Occipital lobe (tissue), 3 donors: ENCODE measurements at places on chromosomes 13 and 19. TPM values are rescaled to one million over a fixed set of nuclear protein-coding genes. Genes with fewer than 3 reads are reported as not detected.

GRCh38 chr13:80196756-80197155, 144.2 kb downstream of the SPRY2 start:
- DNase-seq: no peak

DNA sequence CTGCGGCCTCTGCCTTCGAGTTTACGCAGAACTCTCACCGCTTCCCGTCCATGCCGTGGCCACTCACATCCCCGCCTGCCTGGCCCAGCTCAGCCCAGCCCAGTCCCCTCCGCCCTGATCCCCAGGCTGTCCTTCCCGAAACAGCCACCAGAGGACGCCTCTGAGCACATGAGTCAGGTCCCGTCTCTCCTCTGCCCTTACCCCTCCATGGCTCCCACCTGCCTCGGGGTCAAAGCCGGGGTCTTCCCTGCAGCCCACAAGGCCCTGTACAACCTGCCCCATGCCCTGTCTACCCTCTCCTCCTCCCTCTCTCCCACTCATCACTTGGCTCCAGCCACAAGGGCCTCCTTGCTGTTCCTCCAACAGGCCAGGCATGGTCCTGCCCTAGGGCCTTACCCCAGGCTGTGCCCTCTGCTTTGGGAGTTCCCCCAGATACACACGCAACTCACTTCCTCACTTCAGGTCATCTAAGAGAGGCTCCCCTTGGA, 8.1 kb upstream of the SEMA6B start:
- DNase-seq: no peak

GRCh38 chr13:26062853-26063444, 11.1 kb upstream of the SHISA2 start:
- DNase-seq: peak; percentile 18

GRCh38 chr19:22260499-22260898, 25.7 kb upstream of the ZNF729 start:
- no peak for DNase-seq

Gene KPTN
- total RNA-seq: 4.2 TPM

- DNase-seq: no peak
These were observed 25.2 kb downstream of the TNFSF14 start for GRCh38 chr19:6644796-6645195.

GRCh38 chr19:49549045-49549444, 21.2 kb downstream of the RCN3 start:
- no peak for DNase-seq

GRCh38 chr13:38166116-38166515, 183.5 kb upstream of the UFM1 start:
- DNase-seq: no peak

Gene HSPB6
- total RNA-seq: 0.31 TPM

DNA sequence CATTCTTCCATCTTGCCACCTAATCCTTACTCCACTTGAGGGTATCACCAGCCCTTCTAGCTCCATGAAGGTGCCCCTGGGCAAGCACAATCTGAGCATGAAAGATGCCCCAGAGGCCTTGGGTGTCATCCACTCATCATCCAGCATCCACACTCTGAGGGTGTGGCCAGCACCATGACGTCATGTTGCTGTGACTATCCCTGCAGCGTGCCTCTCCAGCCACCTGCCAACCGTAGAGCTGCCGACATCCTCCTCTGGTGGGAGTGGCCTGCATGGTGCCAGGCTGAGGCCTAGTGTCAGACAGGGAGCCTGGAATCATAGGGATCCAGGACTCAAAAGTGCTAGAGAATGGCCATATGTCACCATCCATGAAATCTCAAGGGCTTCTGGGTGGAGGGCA, 3.1 kb upstream of the KLK3 start:
- no peak for DNase-seq

Gene ZNF30
- 9.8 TPM for total RNA-seq

Gene SYT3
- 17.0 TPM for total RNA-seq

- DNase-seq: no peak
These were observed 37.7 kb downstream of the LHFPL6 start for GRCh38 chr13:39565036-39565949.

Gene CYP4F2
- not detected for total RNA-seq

GRCh38 chr19:38033658-38034491, 126.9 kb downstream of the SIPA1L3 start:
- no peak for DNase-seq

Gene KCNC3
- total RNA-seq: 2.3 TPM

DNA sequence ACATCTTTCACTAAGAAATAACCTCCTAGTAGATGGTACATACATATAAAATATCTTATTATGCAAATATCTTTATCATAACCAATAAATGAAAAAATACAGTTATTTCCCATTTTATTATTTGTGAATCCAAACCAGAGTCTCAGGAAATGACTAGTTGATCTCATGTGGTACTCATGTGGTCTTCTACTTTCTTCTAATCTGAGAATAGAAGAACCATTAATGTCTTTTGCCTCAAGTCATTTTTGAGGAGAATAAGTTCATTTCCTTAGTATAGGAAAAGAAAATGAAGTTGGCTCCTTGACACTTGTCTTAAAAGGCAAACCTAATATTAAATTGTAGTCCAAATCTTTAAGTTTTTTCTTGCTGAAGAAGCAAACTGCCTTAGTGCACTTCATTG, 106.7 kb downstream of the EDNRB start:
- DNase-seq: no peak

GRCh38 chr13:95530178-95530577, 22.3 kb upstream of the CLDN10 start:
- DNase-seq: no peak

Gene TRPC4
- 55.4 TPM for total RNA-seq

DNA sequence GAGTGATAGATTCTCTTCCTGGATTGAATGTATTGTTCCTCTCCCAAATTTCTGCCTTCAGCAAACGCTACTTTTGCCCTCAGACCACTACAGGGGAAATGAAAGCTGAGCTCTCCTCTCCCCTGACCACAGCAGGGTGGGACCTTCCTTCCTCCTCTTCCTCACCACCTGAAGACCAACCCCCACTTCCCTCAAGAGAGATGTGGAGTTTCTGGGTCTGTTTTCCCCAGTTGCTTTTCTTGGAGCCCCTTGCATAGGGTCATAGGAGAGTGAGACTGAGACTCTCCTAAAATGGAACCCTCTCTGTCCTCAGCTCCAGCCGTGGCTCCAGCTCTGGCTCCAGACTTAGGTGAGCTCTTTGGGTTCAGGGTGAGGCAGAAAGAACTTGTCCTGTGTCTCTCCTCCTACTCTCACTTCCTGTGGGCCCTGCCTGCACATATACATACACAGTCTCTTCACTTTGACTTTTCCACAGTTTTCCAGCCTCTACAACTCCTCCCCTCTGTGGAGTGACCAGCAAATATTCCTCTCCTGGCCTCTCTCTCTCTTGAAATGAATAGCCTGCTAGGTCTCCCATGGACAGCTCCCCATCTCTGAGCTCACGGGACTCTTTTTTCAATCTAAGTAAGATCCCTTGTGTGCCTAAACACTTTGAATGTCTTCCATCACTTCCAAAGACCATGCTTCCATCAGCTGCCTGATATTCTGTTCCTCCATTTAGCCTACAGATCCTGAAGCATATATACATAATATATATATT, 19.2 kb upstream of the ZNF175 start:
- DNase-seq: no peak

DNA sequence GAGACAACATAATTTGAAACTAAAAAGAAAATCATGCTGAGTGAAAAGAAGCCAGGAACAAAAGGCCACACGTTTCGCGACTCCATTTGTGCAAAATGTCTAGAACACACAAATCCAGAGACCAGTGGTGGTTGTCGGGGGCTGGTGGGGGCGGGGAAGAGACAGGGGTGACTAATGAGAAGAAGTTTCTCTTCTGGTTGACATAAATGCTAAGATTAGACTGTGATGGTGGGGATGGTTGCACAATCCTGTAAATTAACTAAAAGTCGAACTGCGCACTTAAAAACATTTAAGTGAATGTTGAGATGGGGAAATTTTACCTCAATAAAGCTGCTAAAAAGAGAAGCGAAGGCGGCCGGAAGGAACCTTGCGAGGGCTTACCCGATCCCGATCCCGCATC, 7.1 kb downstream of the AKAP8 start:
- DNase-seq: no peak

DNA sequence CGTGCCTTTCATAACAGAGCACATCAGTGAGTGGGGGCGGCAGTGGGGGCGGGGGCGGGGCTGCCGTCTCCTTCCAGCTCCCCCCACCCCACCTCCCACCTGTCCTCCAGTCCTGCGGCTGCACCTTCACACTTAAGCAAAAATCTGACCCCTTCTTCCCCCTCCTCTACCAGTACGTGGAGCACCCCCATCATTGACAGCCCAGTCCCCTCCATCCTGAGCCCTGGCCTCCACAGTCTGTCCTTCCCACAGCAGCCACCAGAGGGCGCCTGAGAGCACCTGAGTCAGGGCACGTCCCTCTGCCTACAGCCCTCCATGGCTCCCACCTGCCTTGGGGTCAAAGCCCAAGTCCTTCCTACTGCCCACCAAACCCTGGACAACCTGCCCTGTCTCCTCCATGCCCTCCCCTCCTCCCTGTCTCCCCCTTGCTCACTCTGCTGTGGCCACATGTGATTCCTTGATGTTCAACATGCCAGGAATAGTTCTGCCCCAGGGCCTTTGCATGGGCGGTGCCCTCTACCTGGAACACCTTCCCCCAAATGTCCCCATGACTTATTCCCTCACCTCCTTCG, 4.0 kb downstream of the EBI3 start:
- DNase-seq: peak; percentile 8

DNA sequence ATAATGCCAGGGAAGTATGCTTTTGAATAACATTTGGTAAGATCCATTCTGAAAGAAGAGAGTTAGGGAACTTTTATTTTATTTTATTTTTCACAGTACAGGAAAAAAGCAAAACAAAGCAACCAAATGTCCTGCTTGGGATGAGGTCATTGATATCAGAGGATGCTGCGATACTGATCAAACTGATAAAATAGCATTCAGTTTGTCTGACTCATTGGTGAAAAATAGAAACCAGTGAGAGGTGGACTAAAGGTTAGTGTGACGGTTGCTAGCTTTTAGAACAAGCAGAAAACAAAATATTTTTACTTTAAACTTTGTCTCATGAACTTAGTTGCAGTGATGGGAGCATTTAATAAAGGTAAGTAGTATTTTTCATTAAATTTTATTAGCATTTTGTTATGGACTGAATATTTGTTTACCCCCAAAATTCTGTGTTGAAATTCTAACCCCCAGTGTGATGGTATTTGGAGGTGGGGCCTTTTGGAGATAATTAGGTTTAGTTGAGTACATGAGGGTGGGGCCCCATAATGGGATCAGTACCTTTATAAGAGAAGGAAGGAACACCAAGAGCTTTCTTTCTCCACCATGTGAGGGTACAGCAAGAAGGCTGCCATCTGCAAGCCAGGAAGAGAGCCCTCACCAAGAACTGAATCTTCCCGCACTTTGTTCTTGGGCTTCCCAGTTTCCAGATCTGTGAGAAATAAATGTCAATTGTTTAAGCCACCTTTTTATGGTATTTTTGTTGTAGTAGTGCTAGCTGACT, 37.3 kb downstream of the ITGBL1 start:
- no peak for DNase-seq

DNA sequence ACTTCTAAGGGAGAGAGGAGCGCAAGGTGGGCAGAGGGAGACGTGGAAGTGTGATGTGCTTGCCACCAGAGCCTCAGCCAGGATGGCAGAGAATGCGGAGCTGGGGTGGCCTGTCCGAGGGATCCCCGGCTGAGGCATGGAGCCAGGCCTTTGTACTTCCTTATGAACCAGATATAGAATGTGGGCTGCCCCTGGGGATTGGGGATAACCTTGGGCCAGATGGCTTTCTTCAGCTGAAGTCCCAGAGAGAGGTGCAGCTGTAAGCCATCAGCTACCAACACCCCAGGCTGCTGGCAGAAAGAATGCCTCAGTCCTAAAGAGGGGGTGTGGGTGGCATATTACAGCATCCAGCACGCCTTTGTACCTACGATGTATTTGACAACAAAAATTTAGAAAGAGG, 25.5 kb upstream of the FBXO17 start:
- DNase-seq: no peak

- DNase-seq: no peak
These were observed 213.1 kb upstream of the SGCG start for GRCh38 chr13:22967669-22968068.

Gene ZNF536
- 28.1 TPM for total RNA-seq

GRCh38 chr13:48232420-48233045, 473 bp upstream of the ITM2B start:
- no peak for DNase-seq

DNA sequence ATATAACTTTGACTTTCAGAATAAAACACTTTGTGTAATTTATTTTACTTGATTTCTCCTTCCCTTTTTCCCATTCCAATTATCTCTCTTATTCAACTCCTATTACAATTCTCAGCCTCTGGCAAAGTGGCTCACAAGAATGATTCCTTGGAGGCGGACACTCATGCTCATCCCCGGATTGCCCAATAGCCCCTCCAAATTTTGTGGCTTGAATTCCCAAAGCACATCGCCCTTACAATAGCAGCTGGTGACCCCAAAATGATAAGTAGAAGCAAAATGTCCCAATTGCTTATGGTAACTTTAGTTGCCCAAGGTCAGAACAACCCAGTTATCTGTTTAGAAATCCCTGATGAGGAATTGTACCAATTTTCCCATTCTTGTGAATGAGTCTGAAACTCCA, 1523.5 kb upstream of the PRR20A start:
- no peak for DNase-seq
